ENCODE measurements at places on chromosomes 2 and 18.

DNA sequence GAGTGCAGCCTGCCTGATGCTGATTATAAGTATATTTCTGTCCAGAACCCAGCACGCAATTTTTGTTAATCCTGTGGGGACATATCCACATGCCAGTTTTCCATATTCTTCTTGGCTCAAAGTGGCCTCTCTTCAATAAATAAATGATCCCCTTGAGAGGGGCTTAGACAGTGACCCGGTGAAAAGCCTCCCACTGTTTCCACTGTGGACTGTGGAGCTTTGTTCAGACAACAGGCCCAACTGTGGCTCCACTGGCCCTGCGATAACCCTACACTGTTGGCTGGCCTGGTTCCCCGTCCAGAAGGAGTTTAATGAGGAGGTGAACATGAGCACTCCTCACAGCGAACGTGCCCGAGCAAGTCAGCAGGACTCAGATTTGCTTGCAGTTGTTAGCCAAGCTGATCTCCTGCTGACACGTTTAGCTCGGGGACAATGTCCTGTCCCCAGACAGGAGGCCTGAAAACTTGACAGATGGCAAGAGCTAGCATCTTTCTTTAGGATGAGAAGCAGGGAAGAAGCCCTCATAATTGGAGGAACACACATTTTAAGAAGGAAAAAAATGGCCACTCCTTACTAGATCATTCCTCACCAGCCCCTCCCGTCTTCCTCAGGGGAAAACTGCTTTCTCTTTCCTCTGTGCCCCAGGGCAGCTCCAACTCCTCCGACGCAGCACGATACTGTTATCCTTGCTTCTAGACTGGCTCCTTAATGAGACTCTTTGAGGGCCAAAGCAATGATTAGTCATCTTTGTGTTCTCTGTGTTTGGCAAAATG lies 20.0 kb upstream of the MTCL1 start:
- DNase-seq, result no peak

DNA sequence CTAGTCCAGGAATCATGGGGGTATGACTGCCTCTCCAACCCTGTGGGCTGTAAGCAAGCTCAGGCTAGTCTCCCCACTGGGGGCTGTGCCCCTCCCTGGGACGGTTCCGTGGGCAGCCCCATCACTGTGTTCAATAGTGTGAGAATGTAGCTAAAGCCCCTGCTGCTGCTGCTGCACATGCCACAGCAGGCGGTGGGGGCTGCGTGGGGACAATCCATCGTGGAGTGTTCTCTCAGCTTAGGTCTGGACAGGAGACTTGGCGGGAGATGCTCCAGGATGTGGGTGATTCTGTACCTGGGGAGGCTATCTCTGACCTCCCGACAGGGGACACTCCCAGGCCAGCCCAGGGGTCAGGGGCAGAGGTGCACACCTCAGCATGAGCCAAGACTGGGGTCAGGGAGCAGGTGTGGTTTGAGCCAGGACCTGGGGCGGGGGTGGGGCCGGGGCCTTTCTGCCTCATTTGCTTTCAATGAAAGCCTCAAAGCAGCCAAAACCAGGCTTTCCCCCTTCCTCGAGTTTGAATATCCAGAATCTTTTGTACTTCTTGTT lies 10.2 kb downstream of the PKDCC start:
- no peak for DNase-seq

GRCh38 chr18:29823671-29824070 lies 1218.9 kb downstream of the DSC3 start:
- no peak for DNase-seq

DNA sequence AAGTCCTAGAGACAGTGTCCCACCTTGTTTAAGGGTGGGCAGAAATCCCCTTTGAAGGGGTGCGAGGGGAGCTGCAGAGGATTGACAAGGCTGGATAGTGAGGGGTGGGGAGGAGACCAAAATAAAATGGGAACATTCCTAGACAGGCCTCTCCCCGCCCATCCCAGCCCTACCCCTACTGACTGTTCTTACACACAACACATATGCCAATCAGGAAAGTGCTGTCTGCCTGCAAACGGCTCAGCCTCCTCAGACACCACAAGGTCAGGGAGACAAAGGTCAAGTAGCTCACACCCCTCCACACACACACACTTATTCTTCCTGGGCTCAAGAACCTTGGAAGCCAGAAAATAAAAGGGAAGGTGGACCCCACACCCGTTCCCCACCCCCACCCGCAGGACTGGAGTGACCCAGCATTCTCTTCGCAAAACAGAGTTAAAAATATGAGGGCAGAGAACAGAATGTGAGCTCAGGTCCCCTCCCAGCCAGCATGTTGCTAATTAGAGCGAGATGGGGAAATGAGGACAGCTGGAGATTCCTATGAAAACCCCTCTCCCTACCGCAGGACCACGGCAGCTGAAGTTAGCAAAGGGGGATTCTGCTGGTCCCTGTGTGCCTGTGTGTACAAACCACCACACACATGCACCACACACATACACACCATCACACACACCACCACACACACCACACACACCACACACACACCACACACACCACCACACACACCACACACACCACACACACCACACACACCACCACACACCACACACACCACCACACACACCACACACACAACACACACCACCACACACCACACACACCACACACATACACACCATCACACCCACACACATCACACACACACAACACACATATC lies 197.8 kb downstream of the TNS1 start:
- DNase-seq, result peak; percentile 51

All from fibroblast of lung (primary cell).